Frontal cortex (tissue), 4 donors: ENCODE measurements at places on chromosomes 6 and 20.

GRCh38 chr6:30500421-30501355 is 11.4 kb downstream of the HLA-E start:
- DNase-seq, result no peak

DNA sequence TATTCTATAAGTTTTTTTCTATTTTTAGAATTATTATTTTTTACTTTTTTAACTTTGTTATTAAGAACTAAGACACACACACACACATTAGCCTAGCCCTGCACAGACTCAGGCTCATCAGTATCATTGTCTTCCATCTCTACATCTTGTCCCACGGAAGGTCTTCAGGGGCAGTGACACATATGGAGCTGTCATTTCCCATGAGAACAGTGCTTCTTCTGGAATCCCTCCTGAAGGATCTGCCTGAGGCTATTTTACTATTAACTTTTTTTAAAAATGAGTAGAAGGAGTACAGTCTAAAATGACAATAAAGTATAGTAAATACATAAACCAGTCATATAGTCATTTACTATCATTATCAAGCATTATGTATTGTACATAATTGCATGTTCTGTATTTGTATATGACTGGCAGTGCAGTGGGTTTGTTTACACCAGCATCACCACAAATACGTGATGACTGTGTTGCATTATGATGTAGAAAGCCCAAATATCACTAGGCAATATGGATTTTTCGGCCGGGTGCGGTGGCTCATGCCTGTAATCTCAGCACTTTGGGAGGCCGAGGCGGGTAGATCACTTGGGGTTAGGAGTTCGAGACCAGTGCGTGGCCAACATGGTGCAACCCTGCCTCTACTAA is 57.9 kb downstream of the HIVEP1 start:
- DNase-seq, result no peak

GRCh38 chr6:159044899-159045727 is at the start of gene TAGAP:
TAGAP (minus strand) TSS chr6:159044991; CDS start chr6:159044146, 845 bp downstream.
- peak; percentile 27 for DNase-seq

- DNase-seq, result no peak
Observed at GRCh38 chr6:146803601-146804000, 204.8 kb downstream of the ADGB start.

- no peak for DNase-seq
Observed at GRCh38 chr6:121800047-121800446, 364.6 kb downstream of the GJA1 start.

DNA sequence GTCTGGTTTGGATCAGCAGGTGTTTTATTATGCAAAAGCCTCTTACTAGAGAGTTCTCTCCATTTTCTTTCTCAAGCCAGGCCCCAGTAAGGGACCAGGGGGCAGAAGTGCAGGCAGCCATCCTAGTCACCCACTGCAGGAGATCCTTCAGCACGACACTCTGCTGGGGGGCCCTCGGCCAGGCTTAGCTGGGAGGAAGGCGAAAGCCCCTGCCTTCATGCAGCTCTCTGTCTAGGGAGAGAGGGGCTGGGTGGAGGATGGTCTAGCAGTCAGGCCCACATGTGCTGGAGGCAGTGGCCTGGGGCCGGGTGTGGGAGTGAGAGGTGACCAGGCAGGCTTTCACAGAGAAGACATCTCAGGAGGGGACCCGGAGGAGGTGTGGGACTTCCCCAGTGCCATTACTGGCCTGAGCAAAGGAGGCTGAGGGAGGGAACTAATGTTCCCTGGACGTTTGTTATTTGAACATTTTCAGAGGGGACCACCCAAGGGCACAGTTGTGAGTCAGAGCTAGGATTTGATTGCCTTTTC is 33.5 kb upstream of the VSTM2L start:
- no peak for DNase-seq

GRCh38 chr6:11969092-11969491 is 43.0 kb upstream of the HIVEP1 start:
- DNase-seq, result no peak

DNA sequence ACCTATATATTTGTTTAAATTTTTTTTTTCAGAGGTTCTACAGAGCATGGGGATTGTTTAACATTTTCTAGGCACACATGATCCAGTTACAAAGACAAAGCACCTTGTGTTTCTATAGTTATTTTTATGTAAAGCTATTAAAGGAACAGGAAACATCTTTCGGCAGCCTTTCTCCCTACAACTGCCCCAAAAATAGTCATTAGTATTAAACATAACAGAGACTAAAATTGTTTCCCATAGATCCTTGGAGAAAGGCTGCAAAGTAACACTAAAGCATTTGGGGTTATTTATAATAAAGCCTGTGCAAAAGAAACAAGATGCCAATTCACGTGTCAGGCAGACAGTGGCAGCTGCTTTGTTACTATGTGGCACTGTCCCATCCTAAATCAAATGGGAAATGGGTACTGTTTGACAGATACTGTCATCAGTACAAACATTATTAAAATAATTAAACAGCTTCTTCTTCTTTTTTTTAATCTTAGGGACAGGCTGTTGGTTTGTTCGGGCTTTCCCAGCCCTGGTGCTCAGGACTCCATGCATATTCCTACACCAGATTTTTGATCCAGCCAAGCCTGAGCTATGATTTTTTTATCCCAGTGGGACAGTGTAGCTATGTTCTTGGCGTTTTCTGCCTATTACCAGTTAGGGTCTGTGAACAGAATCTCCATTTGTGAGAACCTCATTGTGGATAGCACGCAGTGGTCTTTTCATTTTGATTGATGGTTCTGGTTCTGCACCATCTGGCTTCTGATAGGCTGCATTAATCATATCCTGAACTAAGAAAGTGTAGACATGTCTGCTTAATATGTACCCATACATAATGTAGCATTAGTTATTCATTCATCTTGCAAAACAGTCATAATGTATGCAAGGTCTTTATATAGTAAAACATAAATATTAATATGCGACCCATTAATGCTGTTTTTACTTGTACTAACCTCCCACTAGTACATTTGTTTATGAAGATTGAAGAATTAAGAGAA is 460.4 kb upstream of the SOX4 start:
- DNase-seq, result no peak

GRCh38 chr20:49676581-49677291 is 36.9 kb downstream of the B4GALT5 start:
- no peak for DNase-seq

GRCh38 chr6:5832668-5833067 is 174.1 kb downstream of the NRN1 start:
- no peak for DNase-seq

DNA sequence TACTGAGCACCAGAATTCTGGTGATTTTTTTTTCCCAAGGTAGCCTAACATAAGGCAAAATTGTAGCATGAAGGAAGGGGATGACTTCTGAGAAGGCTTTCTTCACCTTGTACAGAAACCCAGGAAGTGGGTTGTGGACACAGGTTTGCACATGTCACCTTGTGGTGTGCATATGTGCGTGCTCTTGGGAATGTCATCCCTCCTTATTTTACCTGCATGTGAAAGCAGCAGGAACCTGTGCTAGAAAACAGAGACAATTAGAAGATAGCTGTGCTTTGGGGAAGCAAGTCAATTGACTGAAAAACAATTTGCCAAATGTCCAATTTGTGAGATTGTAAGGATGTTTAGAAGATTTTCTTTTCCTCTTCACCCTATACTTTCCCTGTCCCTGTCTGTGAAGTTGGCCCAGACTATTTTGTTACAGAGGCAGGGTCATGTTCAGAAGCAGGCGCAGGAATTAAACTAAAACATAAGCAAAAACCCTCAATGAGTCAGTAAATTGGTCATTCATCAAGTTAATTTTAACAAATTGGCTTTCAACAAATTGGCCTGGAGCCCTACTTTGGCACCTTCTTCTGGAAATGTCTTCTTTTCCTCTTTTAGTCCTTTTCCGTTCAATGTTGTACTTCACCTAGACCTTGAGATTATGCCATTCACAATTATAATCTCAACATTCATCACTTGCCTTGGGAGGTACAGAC is 261.2 kb downstream of the ADGB start:
- no peak for DNase-seq

- DNase-seq, result no peak
Observed at GRCh38 chr6:121382467-121383121, 48.3 kb upstream of the TBC1D32 start.
